ENCODE measurements at places on chromosomes 2 and 18.

DNA sequence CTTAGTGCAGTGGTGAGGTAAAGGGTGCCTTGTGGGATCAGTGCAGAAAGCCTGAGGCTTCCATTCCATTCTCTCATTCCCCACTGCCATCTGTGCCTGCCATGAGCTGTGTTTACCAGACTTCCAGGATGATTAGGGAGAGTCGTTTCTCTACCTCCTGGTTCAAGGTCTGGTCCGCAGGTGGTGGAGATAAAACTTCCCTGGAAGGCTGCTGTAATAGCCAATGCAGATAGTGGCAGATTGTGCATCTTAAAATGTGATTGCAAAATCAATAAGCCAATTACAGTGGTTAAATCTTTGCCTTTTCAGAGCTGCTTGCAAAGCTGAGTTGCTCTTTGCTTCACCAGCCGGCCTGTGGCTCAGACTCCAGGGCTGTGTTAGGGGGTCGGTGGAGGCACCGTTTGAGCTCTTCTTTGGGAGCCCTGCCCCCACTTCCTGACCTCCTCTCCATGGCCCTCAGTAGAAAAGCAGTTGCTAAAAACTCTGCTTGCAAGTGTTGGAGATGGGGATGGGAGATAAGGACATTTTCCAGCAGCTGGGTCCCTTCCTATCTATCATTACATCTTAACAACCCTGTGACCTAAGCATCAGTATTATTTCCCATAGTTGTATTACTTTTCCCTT, 95.2 kb upstream of the HS6ST1 start:
- no peak for DNase-seq

GRCh38 chr2:98469862-98470544, 25.3 kb downstream of the INPP4A start:
- no peak for DNase-seq

DNA sequence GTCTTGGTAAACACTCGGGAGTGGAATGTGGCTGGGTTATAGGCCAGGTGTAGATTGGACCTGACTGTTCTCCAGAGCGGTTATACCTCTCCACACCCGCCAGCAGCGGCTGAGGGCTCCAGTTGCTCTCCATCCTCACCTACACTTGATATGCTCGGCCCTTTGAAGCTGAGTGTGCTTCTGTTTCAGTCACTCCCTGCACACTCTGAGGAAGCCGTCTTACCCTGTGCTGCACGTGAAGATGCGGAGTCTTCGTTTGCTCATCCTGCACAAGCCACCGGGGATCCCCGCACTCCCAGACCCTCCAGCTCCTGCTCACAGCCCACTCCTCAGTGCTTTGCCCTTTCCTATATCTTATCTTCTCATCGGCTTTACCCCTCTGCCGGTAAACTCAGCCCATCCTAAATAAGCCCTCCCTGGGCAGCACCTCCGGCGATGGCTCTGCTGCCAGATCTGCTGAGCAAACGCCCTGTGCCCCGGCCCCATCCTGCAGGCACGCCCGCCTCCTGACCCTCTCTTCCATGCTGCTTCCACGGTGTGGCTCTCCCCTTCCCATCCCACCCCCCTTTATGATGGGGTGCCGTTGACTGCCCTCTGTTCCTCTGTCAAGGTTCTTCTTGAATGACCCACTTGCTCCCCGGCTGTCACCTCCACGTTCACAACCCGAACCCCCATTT, 47.3 kb upstream of the ODC1 start:
- no peak for DNase-seq

DNA sequence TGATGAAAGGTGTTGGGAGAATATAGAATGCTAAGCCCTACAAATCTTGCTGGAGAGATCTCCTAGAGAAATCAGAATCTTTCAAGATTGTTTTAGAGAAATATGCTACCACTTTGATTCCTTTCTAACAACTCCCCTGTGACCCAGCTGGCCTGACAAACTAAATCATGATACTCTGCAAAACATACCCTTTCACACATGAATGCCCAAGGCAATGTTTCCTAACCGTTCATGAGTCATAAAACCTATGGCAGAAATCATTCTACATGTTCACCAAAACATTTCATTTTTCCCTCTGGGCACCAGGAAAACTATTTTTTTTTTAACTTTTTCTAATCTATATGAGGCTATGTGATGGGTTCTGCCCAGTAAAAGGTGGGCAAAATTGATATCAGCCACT, 77.8 kb upstream of the SETBP1 start:
- DNase-seq, result no peak

DNA sequence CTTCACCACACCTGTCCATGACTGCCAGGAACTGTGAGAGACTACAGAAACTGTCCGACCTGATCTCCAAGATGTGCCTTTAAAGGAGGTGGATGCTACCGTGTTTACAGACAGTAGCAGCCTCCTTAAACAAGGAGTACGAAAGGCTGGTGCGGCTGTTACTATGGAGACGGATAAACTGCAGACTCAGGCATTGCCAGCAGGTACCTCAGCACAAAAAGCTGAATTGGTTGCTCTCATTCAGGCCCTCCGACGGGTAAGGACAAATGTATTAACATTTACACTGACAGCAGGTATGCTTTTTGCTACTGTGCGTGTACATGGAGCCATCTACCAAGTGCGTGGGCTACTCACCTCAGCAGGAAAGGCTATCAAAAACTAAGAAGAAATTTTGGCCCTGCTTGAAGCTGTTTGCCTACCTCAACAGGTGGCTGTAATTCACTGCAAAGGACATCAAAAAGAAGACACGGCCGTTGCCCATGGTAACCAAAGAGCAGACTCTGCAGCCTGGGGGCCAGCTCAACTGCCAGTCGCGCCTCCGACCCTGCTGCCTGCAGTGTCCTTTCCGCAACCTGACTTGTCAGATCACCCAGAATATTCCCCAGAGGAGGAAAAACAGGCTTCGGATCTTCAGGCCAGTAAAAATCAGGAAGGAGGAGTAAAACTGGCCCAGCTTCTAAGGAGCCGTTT, 30.9 kb downstream of the SKA1 start:
- DNase-seq, result no peak

DNA sequence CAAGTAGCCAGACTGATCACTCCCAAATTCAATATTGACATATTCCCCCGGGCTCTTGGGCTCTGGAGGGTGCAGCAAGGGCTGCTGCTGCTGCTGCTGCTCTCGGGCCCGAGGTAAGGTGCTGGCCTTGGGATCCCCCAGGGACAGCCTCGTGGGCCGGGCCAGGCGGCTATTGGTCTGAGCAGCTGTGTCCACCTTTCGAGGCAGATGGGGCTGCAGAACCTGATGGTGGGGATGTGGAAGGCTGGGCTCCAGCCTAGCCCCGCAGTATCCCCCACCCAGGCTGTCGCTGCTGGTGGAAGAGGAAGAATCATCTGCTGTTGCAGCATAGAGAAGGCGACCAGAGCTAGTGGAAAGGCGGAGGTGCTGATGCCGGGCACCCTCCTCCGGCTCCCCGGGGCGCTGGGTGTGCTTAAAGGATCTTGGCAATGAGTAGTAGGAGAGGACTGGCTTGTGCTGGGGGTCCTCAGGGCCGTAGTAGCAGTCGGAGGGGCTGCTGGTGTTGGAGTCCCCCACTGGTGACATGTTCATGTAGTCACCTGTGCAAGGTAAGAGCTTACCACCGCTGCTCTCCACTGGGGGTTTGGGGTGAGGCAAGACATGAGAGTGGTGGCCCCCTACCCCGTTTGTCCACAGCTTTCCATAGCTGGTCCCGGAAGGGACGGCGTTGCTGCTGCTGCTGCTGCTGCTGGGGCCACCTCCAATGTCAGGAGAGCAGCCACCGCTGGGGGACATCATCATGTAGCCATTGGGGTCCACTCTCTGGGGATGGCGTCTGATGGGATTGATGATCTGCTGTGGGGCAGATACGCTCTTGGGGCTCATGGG, 3.4 kb downstream of the IRS1 start:
- DNase-seq, result no peak

DNA sequence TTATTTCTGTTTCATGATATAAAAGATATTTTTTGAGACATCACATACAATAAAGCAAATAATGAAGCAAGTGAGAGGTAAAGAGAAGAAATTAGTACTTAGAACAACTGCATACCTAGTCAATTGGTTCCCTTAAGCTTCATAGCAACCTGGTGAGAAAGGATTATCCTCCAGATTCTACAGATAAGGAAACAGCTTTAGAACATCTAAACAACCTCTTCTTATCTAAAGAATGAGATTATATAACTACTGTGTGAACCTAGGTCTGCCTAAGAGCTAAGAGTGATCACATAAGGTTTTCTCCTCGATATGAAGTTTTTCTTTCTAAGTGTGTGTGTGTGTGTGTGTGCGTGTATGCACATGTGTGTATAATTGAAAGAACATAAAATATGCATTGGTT, 265.1 kb downstream of the NOL4 start:
- no peak for DNase-seq

DNA sequence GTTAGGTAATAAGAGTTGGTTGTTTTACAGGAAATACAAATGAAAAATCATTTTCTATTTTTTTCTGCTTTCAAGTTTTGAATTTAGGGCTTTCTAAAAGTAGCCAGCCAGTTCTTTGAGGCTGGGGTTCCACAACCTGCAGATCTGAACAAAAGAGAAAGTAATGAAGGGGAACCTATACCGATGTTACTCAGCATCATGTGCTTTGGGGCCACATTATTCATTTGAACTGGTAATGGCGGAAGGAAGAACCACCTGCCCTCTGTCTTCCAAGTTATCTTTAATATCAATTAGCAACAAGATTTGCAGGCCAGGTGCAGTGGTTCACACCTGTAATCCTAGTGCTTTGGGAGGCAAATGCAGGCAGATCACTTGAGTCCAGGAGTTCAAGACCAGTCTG, 12.9 kb upstream of the MRO start:
- DNase-seq, result no peak

GRCh38 chr2:64024259-64024949, 5.2 kb upstream of the VPS54 start:
- no peak for DNase-seq

Data from T-helper 2 cell (primary cell).